ENCODE measurements at places on chromosomes 6 and 20.

- no peak overlapping the region for H3K27ac ChIP-seq
- H3K36me3 ChIP-seq = no peaks in the 10 kb centered on the region
- no peaks in the 10 kb centered on the region for H3K4me1 ChIP-seq
- H3K27me3 ChIP-seq = peaks cover 23% of the 10 kb centered on the region
- no peak for DNase-seq
Observed at GRCh38 chr20:16828666-16829305, 80.6 kb downstream of the OTOR start.

DNA sequence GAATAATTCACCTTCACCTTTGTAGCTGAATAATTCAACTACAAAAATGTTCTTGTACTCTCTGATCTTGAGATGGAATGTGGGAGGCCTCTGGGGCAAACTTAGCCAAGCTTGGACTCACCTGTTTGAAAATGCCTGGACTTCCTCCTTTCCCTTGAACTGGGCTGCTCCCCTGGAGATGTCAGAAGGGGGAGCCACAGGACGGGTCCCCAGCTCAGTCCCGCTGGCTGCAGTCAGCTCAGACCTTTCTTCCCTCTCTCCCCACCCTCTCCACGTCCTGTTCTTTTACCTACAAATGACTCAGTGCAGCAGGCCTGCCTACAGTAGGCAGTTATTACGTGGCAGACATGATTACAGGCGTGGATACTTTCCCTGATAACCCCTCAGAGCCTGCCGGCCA is 131.5 kb upstream of the RALGAPA2 start:
- peaks cover 9% of the 10 kb centered on the region for H3K27me3 ChIP-seq
- H3K4me3 ChIP-seq = no peak overlapping the region
- H3K36me3 ChIP-seq = no peaks in the 10 kb centered on the region
- no peak overlapping the region for H3K27ac ChIP-seq
- H3K4me1 ChIP-seq = no peaks in the 10 kb centered on the region

DNA sequence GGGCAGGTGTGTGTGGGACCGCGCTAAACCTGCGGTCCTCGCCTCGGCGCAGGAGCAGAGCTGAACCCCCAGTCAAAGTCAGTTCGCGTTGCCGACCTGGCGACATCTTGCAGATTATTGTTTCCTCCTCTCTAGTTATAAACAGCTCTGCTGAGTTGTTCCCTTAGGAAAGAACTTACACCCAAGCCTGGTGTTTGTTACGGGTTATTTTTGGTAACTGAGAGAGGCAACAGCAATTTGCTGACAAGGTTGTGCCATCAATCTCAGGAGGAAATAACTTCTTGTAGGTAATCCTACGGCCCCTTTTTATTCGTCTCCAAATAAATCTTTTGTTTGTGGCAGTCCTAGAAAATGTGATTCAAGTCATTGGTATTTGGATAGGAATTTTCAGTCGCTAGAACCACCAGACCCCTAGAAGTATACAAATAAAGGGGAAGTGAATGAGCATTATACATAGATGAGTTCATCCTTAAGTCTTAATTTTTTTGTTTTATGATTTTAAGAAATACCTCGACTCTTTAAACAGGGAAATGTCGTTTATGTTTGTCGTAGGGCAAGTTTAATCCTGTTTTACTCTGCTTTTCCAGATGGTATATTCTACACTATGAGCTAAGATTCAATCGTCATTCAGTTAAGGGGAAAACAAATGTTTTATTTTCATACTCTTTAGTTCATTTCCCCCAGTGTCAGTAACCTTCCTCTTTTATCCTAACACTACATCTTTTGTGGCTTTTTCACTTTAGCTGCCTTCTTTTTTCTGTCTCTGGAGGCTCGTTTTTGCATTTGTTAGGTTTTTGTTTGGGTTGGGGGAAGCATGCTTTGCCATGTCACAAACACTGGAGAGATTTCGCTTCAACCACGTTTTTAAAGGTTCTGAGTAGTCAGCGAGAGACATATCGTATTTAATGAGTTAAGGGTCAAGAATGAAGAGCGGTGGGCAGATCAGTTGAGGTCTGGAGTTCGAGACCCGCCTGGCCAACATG is 1.2 kb downstream of the PM20D2 start:
- peak overlapping the region; percentile 80 for H3K4me3 ChIP-seq
- H3K4me1 ChIP-seq = peaks cover 31% of the 10 kb centered on the region
- DNase-seq = peak; percentile 79
- H3K36me3 ChIP-seq = peaks cover 9% of the 10 kb centered on the region

DNA sequence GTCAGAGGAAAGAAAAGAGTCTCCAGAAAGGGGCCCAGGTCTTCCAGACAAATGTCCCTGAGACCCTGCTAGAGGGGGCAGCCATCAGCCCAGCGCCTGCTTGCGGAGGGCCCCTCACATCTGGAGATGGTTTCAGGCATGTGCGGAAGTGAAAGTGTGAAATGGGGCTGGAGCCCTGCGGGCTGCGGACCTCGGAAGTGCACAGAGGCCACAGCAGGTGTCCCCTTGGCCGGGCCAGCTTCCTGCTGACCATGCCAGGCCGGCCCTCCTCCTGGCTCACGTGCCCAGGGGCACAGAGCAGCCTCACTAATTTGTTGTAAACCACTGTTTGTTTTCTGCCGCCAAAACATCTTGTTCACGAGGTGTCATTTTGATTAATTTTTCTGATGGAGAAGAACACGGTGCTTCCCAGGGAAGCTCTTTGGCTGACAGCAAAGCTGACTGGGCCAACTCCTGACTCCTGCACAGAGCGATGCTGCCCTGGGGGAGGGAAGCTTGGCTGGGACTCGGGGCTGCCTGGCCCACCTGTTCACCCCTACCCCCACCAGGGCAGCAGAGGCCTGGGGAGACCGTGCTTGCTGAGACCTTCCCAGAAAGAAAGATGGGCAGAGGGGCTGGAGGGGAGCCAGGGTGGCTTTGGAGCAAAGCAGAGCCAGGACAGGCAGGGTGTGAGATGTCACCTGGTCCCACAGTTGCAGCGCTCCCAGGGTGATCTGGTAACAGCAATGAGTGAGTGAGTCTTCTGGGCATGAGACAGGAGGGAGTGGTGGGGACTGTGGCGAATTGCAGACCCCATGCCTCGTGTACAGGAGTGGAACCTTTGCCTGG is 54.2 kb downstream of the BCAS4 start:
- no peaks in the 10 kb centered on the region for H3K4me1 ChIP-seq
- no peaks in the 10 kb centered on the region for H3K27me3 ChIP-seq
- no peak overlapping the region for H3K4me3 ChIP-seq
- no peak for DNase-seq

DNA sequence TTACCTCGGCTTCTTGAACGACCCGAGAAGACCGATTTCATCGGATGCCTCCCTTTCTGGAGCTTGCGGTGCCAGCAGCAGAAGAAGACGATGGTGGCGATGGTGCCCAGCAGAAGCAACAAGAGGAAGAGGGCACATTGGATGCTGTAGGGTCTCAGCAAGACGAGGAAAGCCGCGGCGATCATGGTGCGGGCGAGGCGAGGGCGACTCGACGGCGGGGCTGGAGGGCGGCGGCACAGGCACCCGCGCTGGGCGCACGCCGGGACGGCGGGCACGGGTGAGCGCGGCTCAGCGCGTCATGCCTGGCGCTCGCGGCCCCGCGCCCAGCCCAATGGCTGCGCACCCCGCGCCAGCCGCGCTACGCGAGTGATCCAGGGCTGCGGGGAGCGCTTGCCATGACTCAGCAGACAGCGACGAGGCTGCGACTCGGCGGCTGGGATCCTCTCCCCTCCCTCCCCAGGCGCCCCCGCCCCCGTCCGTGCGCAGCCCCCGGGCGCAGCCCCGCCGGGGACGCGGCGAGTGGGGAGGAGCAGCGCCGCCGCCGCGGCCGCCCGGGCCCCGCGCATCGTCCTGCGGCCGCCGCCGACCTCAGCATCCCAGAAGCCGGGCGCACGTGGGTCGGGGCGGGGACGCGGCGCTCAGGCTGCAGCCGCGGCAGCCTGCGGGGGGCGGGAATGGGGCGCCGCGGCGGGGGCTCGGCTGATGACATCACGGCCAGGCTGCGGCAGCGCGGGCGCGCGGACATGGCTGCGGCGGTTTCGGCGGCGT is at the start of gene BEND6:
Gene BEND6 (plus strand): TSS at position 705 of the 768 bp plus-strand sequence. CDS start 26,704 bp downstream, outside the sequence.
- H3K27ac ChIP-seq = peak within 1 kb of the TSS; percentile 93
- H3K4me1 ChIP-seq = peaks cover 42% of the 10 kb centered on the region
- H3K36me3 ChIP-seq = no peaks in the 10 kb centered on the region
- peak within 1 kb of the TSS; percentile 93 for H3K4me3 ChIP-seq
- peak; percentile 55 for DNase-seq

GRCh38 chr6:44074439-44074812 is 52.8 kb downstream of the MRPL14 start:
- H3K27me3 ChIP-seq = no peaks in the 10 kb centered on the region
- DNase-seq = peak; percentile 87
- peak overlapping the region; percentile 94 for H3K27ac ChIP-seq

DNA sequence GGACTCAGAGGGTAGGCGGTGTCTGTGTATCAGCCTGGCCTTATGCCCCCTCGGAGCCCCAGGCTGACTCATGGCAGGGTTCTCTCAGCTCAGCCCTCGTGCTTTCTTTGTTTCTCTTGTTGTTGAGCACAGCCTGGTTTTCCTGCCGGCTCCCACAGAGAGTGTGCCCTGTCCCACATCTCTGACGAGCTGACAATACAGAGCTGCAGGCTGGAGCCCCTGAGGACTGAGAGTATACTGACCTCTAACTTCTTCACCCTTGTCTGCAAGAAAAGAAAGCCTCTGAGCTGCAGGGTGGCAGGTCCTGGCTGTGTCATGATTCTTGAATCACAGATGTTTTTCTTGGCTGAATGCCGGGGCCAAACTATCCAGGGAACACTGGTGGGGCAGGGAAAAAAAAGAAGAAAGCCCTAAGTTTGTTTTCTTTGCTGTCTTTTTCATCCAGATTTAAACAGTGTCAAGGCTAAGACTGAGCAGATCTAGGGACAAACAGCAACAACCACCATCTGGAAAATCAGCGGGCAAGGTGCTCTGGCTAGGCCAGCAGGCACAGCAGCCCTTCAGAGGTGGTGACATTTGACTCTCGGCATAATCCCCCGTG is 63.3 kb upstream of the ZNF133 start:
- H3K27me3 ChIP-seq = no peaks in the 10 kb centered on the region
- DNase-seq = peak; percentile 77
- no peaks in the 10 kb centered on the region for H3K36me3 ChIP-seq
- H3K4me3 ChIP-seq = peak overlapping the region; percentile 33
- peak overlapping the region; percentile 49 for H3K27ac ChIP-seq

- peaks cover 18% of the 10 kb centered on the region for H3K27me3 ChIP-seq
- no peak overlapping the region for H3K27ac ChIP-seq
- no peak overlapping the region for H3K4me3 ChIP-seq
- no peaks in the 10 kb centered on the region for H3K4me1 ChIP-seq
- no peak for DNase-seq
- H3K36me3 ChIP-seq = no peaks in the 10 kb centered on the region
Observed at GRCh38 chr20:53124075-53124551, 152.0 kb downstream of the TSHZ2 start.

DNA sequence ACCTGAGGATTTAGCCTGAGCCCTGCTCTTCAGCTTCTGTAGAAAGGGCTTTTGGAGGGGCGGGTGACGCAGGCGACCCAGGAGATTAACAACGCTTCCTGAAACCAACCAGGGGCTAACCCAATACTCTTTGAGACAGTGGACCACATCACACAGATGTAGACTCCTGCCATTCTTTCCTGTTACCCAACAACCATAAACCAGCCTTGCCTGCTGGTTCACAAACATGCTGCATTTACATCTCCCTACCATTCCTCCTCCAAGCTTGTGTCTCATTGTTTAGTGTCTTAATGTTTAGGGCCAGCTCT is 28.3 kb downstream of the PPP1R16B start:
- no peaks in the 10 kb centered on the region for H3K27me3 ChIP-seq
- H3K36me3 ChIP-seq = no peaks in the 10 kb centered on the region
- H3K4me3 ChIP-seq = no peak overlapping the region

DNA sequence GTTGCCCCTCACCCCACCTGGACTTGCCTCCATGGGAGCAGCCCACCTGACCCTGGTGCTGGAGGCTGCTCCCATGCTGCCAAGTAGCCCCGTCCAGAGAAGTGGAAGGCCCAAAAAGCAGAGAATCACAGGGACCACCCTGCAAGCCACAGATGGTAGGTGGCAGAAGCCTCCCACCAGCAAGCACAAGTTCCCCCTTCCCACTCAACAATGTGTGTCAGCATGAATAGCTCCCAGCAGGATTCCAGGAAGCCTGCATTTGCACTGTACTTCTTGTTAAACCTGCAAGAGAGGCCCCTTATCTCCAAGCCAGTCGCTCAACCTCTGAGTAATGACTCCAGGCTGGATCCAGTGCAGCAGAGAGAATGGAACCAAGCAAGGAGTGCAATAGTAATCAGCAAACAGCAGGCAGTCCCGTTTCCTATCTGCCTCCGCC is 180.8 kb upstream of the CST7 start:
- peak; percentile 41 for DNase-seq
- no peaks in the 10 kb centered on the region for H3K27me3 ChIP-seq
- no peak overlapping the region for H3K4me3 ChIP-seq
- peaks cover 23% of the 10 kb centered on the region for H3K4me1 ChIP-seq
- H3K36me3 ChIP-seq = no peaks in the 10 kb centered on the region
- H3K27ac ChIP-seq = no peak overlapping the region

DNA sequence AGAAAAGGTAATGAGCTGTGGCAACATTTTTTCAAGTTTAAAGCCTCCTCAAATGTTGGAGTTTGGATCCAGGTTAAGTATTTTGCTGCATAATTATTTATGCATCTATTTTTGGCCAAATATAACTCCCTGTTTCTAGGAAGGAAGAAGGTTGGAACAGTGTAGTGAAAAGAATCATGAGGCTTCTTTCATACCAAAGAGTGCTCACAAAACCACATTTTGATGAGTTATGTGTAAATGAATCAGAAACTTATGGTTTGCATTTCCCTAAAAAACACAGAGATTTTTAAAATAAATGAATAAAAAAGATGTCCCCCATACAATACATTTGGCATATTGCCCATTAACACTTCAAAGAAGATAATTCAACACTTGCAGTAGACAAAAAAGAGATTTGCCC is 246.9 kb upstream of the PRDM1 start:
- H3K36me3 ChIP-seq = no peaks in the 10 kb centered on the region
- DNase-seq = no peak
- H3K27ac ChIP-seq = no peak overlapping the region
- no peaks in the 10 kb centered on the region for H3K27me3 ChIP-seq
- peaks cover 9% of the 10 kb centered on the region for H3K4me1 ChIP-seq

DNA sequence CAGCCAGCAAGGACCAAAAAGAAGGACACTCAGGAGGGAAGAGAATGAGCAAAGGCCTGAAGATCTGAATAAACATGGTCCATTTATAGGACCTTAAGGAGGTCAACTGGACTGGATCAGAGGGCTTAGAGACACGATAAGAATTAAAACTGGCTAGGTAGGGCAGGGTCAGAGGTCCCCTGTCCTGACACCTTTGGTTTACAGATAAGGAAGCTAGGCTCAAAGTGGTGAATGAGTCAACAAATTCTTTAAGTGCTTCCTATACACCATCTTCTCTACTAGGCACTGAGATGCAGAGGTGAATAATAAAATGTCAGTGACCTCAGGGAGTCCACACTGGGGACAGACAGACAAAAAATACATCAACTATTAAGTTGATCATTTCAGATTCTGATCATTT is 70.3 kb downstream of the HIVEP2 start:
- peaks cover 42% of the 10 kb centered on the region for H3K4me1 ChIP-seq
- peak overlapping the region; percentile 63 for H3K27ac ChIP-seq
- H3K4me3 ChIP-seq = no peak overlapping the region
- peak; percentile 19 for DNase-seq
- no peaks in the 10 kb centered on the region for H3K27me3 ChIP-seq
- no peaks in the 10 kb centered on the region for H3K36me3 ChIP-seq

GRCh38 chr6:41111017-41111416 is 38.2 kb downstream of the NFYA start:
- DNase-seq = no peak
- H3K4me1 ChIP-seq = no peaks in the 10 kb centered on the region
- H3K36me3 ChIP-seq = no peaks in the 10 kb centered on the region
- H3K27ac ChIP-seq = no peak overlapping the region

GRCh38 chr6:71287038-71287437 is 1.6 kb upstream of the OGFRL1 start:
- H3K4me3 ChIP-seq = no peak overlapping the region
- no peak for DNase-seq
- no peaks in the 10 kb centered on the region for H3K27me3 ChIP-seq
